ENCODE measurements at places on chromosomes 16 and 17.

GRCh38 chr16:19481296-19481695 is 40.6 kb downstream of the GDE1 start:
- DNase-seq, result no peak

- no peak for DNase-seq
Observed at GRCh38 chr17:28371245-28372202, at the start of gene SARM1. Gene SARM1 (plus strand): TSS chr17:28371694. CDS start chr17:28372033, 339 bp downstream.

DNA sequence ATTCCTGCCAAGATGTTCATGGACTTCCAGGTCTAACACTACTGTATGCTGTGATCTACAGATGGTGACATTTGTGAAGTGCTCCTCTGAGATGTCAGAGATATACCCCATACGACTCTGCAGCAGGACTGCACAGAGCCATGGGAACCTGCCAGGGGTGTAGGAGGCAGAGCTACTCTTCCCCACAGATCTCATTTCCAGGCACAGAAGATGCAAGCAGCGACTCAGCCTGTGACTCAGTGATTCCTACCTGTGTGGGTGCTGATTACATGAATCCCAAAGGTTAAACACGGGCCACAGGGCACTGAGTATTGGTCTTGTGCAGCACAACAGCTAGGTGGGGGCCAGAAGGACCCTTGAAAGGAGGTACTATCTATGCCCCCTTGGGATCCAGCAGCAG is 137.0 kb upstream of the SOX9 start:
- no peak for DNase-seq

DNA sequence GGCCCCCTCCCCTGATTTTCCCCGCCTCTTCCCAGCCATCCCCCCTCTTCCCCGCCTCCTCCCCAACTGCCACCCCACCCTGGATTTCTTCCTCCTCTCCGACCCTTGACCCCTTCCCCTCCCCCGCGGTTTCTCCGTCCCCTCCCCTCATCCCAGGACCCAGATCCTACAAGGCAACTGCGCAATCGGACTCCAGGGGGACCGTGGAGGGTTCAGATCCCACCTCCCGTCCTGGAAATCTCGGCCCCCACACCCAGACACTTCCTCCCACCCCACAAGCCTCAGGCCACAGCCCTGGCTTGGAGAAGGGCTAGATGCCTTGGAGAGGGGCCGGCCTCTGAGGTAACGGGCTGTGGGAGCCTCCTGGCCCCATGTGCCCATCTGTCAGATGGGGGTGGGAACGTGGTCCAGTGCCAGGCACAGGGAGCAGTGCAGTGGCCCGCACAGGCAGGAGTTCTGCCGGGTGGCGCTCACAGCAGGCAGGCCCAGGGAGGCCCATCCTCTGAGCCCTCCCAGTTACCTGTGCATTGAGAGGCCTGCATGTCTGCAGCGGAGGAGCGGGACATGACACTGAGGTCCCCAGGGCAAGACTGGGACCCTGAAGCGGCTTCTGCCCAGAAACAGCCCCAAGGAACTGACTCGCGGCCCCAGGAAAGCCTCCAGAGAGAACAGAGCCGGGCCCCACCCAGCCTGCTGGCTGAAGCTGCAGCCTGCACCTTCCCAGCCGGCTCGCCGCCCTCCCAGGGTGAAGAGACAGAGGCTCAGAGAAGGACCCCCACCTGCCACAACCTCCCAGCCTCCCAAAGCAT is 16.7 kb downstream of the ZNF423 start:
- no peak for DNase-seq

DNA sequence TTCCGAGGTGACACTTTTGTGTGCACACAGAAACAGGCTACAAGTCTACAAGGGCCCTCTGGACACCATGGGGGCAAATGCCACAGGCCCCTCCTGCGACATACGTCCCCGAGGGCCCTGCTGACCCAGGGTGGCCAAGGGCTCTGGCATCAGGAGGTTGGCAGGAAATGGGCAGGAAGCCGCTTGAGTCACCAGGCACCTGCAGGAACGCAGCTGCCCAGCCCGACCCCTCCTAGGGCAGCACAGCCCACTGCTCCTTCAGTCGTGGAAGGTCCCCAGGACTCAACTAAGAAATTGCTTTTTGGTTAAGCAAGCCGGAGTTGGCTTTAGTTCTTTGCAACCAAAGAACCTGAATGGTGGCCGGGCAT is 8.1 kb downstream of the CORO7 start:
- no peak for DNase-seq

GRCh38 chr17:46027048-46027975 is 28.3 kb downstream of the STH start:
- DNase-seq, result no peak

DNA sequence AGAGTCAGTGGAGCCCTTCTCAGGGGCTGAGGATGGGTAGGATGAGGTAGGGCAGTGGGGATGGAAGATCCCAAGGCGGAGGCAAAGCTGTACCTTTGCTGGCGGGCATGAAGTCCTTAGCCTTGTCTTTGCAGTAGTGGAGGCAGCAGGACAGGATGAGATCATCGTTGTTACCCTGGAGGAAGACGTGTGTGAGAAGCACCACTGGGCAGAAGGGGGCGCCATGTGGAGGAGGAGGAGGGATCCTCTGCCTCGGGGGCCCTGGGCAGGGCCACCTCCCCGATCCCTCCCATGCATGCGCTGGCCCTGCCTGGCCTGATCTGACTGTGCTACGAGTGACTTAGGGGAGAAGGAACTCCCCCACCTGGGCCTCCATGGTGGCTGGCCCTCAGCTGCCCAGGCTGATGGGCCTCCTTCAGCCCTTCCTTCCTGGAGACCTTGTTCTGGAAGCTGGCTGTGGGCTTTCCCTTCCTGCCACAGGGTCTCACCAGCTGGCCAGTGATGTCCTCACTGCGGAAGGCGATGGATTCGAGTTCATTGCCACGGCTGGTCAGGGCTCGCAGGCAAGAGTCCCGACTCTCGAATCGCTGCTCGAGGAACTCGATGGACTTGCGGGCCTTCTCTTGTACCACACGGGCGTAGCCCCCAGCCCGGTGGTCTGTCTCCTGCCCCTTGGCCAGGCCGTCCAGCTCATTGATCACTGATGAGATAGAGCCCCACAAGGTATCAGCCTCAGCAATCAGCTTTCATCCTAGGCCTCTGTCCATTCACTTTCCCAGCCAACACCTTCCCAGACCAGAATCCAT is 10.3 kb downstream of the HIC1 start:
- no peak for DNase-seq

GRCh38 chr16:67241008-67241900 is 6.0 kb downstream of the FHOD1 start:
- peak; percentile 33 for DNase-seq

GRCh38 chr17:38872027-38872511 is 2.2 kb downstream of the LASP1 start:
- no peak for DNase-seq

DNA sequence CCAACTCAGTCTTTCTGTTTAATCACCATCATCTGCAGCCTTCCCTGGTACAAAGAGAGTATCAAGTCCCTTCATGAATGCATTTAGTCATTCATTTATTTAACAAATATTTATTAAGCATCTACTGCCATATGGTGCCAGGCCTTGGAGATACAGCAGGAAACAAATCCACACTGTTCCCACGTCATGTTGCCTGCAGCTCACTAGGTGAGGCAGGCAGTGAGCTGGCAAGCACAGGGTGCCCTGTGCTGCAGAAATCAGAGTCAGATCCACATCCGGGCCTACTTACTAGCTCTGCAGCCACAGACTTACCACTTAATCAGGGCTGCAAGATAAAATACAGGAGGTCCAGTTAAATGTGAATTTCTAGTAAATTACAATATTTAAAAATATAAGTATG is 38.5 kb upstream of the CES5A start:
- no peak for DNase-seq

Data from GOT3 (cell line).